Adrenal gland (tissue), 19 donors: ENCODE measurements at places on chromosomes 5 and 9. TPM values are rescaled to one million over a fixed set of nuclear protein-coding genes. Genes with fewer than 3 reads are reported as not detected.

DNA sequence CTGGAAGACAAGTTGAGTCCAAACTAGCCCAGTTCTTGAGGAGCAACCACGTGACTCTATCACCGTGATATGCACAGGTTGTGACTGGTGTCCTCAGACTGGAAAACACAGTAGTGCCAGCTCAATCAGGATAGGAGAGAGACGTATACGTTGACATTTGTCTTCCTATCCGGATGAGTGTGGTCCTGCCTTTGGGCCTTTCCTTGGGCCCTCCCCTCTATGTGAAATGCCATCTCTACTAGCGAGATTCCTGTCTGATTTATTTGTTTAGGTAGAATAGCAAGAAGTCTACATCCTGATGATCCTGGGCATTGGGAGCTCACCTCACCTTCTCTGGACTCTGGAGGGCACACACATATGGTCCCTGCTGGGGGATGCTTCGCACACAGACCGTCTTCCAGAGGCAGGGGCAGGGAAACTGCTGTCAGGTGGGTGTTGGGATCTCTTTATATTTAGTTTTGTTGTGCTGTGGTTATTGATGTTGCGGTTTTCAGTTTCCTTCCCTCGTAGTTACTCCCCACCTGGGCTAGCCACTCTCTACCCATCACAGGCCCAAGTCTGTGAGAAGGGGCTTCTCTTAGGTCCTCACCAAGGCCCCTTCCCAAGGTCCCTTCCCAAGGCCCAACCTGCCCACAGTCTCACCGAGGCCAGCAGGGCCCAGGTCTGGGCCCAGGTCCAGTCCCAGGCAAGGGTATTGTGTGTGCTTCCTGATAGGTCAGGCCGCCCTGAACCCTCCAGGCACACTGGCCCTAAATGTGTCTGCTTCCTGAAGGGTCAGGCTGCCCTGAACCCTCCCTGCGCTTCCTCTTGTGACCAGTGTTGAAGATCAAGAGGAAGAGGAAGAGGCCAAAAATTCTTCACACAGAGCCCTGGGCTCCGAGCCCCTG, 19.0 kb upstream of the SPINK4 start:
- peak; percentile 63 for DNase-seq

GRCh38 chr5:20223451-20223850, 235.5 kb upstream of the CDH18 start:
- no peak for DNase-seq

DNA sequence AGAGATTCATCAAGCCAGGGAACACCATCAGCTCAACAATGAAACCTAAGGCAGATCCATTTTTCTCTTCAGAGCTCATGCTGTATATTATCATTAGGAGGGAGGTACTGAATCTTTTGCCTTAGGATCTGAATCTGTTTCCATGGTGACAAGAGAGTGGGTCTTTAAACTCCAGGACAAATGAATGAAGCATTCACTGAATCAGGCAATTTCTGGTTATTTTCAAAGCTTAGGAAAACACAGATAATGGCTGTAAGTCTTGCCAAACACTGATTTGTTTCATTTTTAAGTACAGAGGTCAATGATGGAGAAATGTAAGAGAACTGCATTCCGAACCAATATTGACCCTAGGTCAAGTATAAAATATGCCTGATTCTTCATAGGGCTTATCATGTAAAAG, 84.9 kb downstream of the GNA14 start:
- no peak for DNase-seq

Gene DMRT2
- total RNA-seq = not detected

- DNase-seq = no peak
These were observed 243.5 kb downstream of the MAST4 start for GRCh38 chr5:66839636-66840185.

- DNase-seq = no peak
These were observed 214.2 kb downstream of the SLF1 start for GRCh38 chr5:94832685-94833084.

Gene STPG3
- not detected for total RNA-seq

Gene SH3PXD2B
- 41.1 TPM for total RNA-seq
